T-cell (primary cell): ENCODE measurements at places on chromosomes 13 and 19.

DNA sequence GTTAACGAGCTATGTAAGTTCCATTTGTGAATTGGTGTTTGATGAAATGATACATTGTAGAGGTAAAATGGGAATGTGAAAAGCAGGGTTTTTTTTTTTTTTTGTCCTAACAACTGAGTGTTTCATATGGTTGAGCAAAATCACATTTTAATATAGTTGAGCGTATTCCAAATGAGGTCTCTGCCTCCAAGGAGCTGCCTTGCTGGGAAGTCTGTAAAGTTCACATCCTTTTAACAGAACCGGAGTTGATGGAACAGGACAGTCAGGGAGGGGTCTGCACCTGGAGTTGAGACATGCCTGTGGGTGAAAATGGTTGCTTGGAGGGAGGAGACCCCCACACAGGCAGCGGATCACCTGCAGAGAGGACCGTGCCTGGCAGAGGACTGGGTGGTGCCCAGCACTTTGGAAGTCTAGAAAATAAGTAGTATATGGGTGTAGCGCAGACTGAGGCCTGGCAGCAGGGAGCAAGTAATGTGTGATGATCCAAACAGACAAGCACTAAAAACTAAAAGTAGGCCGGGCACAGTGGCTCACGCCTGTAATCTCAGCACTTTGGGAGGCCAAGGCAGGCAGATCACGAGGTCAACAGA lies 75.2 kb upstream of the UBAC2 start:
- DNase-seq, result no peak

- DNase-seq, result peak; percentile 46
Observed at GRCh38 chr13:20525144-20525600, 485 bp downstream of the CRYL1 start.

DNA sequence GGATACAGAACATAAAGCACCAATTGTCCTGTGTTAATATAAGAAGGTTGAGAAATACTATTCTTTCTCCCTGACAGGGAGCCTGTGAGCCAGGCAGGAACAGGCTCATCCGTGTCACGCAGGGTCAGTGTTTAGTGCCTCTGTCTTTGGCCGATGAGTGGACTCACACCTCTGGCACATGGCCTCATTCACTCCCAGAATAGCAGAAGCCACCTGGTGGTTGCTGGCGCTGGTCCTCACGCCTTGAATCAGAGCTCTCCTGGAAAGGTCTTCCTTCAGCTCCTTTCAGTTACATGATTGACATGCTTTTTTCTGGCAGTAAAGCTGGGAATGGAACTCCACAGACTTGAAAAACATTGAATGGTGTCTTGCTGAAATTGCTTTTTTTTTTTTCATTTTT lies 28.1 kb upstream of the SIAH3 start:
- DNase-seq, result no peak

GRCh38 chr19:4711211-4711610 lies 12.4 kb downstream of the DPP9 start:
- no peak for DNase-seq

DNA sequence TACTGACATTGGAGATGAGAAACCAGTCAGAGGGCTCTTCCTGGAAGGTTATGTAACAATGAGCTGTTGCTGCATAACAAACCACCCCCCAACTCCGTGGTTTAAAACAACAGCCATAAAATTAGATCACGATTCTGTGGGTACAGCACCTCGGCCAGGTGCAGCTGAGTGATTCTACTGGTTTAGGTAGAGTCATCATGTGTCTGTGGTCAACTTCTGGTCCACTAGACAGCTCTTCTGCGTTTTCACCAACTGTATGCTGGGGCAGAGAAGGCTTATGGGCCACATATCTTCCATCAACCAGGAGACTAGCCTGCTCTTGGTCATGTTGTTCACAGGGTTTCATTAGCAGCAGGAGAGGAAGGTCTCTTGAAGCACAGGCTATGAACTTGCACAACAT lies 585.5 kb downstream of the KCTD12 start:
- DNase-seq, result no peak

- no peak for DNase-seq
Observed at GRCh38 chr19:49338691-49339300, 3.6 kb downstream of the CD37 start.

- DNase-seq, result no peak
Observed at GRCh38 chr13:107271227-107271626, 703.3 kb upstream of the ARGLU1 start.

DNA sequence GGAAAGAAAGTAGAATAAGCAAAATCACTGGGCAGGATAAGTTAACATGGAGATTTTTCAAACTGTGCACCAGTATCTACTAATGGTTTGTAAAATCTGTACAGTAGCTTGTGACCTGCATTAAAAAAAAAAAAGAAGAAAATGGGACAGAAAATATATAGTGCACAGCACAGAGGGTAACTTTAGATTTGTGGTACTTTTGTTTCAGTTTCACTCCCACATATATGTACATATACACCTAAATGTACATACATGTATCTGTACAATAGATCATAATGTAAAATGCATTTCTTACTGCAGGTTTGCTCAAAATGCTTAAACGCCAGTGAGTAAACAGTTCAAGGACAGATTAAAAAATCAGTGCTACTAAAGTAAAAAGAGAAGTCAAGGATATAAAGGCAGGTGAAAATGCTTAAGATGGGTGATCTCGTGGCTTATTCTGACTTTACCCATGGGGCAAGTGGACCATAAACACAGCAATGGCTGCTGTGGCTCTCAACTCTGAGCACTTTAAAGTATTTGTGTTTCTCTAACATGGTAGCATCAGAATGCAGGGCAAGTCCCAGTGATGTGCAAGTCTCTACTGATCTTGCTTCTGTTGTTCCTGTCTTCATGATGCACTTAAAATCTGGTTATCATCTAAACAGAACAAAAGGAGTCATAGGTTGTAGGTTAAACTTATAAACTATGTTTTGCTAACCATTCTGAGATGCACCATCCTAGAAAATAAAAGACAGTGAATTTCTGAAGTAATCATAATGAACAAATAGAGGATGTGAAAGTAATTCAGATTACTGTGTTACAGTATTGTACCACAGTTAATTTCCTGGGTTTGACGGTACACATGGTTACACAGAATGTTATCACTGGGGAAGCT lies 112.3 kb downstream of the MIPEP start:
- DNase-seq, result no peak

DNA sequence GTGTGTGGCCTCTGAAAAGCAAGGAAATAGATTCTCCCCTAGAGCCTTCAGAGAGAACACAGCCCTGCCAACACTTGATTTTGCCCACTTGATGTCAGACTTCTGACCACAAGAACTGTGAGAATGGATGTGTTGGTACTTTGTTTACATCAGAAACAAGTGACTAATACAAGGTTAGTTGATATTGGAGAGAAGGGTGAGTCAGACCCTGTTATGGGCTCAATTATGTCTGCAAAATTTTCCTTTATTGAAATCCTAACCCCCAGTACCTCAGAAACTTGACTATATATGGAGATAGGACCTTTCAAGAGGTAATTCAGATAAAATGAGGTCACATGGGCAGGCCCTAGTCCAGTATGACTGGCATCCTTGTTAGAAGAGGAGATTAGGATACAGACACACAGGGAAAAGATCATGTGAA lies 226.7 kb downstream of the RFC3 start:
- no peak for DNase-seq

DNA sequence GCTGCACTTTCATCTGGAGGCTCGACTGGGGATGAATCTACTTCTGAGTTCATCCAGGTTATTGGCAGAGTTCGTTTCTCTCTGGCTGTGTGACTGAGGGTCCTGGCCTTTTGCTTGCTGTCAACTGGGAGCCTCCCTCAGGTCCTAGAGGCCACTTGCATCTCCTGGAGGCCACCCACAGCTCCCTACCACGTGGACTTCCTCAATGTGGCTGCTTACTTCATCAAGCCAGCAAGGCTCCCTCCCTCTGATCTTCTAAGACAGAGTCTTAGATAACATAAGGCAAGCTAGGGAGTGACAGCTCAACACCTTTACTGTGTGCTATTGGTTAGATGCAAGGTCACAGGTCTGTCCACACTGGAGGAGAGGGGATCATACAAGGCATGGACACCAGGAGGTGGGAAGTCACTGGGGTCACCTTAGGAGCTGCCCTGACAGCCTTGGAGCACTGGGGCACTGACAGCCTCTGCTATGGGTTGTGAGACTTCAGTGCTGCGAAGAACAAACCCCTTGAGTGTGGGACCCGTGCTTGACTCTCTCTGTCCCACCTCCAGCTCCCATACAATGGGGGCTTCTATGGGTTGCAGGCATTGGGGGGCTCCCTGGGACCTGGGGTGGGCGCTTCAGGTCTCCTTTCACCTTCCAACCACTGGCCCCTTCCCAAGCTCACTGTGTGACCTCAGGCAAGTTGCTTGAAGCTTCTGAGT lies 5.3 kb downstream of the FAM187B start:
- no peak for DNase-seq
